ENCODE measurements at places on chromosomes 1 and 21.

DNA sequence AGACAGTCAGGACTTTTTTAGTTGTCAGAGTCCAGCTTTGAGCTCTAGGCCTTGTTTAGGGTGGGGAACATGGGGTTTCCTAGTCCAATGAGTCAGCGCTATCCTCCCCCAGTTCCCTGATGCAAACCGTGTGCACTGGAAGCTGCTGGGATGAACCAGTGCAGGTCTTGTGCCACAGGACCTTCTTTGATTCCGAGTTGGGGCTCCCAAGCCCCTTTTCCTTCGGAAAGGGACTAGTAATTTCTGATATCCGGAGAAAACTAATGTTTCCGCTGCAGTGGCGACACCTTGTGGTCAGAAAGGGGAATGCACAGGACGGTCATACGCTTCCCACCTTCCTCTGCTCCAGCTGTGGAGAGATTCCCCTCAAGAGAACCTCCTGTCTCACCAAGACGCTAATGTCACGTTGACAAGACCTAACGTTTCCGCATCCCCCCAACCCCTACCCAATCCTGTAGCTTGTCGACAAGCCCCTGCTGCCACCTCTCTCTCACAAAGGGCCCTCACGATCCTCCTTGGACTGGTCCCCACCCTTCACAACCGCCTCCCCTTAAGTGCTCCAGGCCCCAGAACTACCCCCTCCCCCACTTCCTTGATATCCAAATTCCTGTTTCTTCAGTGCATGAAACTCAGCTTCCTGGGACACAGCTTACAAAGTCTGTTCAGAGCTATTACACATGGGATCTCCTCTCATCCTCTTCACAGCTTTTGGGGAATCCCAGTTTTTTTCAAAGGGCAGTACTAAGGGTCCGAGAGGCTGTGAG is 30.9 kb downstream of the GPA33 start:
- peak; percentile 68 for DNase-seq

DNA sequence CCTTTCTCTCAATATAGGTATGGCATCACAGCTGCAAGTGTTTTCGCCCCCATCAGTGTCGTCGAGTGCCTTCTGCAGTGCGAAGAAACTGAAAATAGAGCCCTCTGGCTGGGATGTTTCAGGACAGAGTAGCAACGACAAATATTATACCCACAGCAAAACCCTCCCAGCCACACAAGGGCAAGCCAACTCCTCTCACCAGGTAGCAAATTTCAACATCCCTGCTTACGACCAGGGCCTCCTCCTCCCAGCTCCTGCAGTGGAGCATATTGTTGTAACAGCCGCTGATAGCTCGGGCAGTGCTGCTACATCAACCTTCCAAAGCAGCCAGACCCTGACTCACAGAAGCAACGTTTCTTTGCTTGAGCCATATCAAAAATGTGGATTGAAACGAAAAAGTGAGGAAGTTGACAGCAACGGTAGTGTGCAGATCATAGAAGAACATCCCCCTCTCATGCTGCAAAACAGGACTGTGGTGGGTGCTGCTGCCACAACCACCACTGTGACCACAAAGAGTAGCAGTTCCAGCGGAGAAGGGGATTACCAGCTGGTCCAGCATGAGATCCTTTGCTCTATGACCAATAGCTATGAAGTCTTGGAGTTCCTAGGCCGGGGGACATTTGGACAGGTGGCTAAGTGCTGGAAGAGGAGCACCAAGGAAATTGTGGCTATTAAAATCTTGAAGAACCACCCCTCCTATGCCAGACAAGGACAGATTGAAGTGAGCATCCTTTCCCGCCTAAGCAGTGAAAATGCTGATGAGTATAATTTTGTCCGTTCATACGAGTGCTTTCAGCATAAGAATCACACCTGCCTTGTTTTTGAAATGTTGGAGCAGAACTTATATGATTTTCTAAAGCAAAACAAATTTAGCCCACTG is 11.5 kb downstream of the HIPK1 start:
- DNase-seq = no peak

- DNase-seq = no peak
These were observed 14.0 kb upstream of the DISC1 start for GRCh38 chr1:231612393-231613089.

DNA sequence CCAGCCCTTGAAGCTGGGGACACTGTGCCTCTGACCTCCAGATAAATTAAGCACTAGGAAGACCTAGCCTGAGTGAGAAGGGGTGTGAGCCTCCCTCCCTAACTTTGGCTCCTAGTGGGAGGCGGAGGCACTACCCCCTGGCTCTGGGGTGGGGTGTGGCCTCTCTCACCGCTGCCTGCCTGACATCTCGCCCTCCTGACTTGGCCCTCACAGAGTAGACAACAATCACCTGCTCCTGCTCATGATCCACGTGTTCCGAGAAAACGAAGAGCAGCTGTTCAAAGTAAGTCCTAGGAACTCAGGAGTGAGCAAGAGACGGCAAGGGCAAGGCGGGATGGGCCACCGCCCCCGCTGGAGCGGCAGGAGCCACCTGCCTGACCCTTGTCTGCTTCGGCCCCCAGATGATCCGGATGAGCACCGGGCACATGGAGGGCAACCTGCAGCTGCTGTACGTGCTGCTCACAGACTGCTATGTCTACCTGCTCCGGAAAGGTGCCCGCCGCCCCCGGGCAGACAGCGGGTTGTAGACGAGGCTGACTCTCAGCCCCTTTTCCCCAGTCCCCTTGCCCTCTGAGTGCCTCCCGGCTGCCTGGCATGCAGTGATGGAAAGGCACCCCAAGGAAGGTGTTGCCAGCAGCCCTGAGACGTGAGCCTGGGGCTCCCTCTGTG is 8.1 kb upstream of the SLC25A34 start:
- DNase-seq = no peak
